ENCODE measurements at places on chromosomes 12 and 14.

DNA sequence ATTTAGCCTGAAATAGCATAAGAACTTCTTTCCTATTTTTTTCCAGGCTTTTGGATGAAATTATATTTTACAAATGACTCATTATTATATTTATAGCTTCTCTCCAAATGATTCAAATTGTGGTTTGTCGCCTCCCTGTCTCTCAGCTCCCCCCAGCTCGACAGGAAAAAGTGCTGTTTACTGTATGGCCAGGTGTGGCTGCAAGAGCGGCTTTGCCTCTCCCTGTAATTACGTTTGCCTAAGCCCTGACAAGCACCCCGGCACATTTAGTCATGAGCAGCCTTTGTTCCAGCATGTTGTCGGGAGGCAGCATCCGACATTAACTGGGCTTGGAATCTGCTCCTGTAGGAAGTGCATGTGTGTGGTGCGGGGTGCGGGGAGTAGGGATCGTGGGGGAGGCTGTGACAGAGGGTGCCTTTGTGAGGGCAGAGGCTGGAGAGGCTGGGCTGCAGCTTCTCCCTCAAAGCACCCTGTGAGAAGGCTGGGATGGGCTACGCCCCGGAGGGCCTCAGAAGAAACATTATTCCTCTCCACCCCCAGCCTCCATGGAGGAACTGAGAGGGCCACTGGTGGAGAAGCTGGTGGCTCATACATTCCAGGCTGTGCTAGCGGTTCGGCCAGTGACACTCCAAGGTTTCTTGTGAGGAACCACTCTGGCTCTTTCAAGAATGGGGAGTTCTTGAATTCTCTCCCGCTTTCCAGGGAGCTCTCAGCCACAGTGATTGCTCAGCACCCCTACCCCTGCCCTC, 42.1 kb upstream of the CTDSP2 start:
- no peak for DNase-seq

- no peak for DNase-seq
Measured at GRCh38 chr14:77681196-77682157, 26.3 kb downstream of the ALKBH1 start.

- DNase-seq = no peak
Measured at GRCh38 chr12:25675808-25676207, 122.7 kb upstream of the LMNTD1 start.

- DNase-seq = no peak
Measured at GRCh38 chr12:2667716-2668440, 126.9 kb upstream of the FKBP4 start.

Measured in activated naive CD4-positive, alpha-beta T cell (primary cell).